Posterior vena cava (tissue), 2 donors: ENCODE measurements at places on chromosomes 6 and 20.

GRCh38 chr20:42484335-42484734 is 705.4 kb downstream of the PTPRT start:
- no peak for DNase-seq

DNA sequence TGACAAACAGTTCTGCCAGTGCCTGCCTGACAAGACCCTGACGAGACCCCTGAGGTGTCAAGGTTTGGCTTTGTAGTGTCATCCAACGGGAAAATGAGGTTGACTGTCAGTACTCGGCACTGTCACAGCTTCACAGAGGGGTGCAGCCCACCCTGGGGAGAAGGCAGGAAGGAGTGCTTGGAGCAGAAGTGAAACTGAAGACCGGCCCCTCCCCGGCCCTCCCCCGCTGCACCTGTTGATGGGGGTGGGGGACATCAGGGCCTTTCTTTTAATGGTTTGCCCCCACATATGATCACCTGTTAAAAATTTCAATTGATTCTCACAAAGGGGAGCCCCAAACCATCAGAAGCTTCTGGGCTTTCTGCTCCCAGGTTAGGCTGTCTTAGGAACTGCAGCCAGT is 6.8 kb downstream of the PMEPA1 start:
- no peak for DNase-seq

- no peak for DNase-seq
Observed at GRCh38 chr20:41334443-41335421, 5.9 kb upstream of the LPIN3 start.

DNA sequence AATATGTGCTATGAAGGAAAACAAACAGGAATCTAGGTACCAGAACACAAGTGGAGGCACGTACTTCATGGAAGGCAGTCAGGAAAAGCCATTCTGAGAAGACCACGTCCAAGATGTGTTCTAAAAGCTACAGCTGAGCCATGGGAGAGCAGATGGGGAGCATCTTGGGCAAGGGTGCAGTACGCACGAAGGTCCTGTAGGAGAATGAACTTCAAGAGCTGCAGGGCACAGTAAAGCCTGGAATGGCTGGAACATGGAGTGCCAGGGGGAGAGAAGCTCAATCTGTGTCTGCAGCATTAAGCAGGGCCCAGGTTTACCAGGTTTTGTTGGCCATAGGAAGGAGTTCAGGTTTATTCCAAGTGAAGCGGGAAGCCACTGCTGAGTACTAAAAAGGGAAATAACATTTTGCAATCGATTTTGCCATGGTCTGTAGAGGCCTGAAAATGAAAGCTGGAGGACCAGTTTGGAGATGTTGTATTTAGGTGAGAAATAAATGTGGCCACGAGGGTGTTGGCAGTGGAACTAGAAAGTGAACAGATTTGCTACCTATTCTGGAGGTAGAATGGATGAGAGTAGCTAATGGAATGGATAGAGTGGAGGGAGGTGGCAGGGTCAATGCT is 29.9 kb downstream of the ADTRP start:
- DNase-seq: no peak

- peak; percentile 46 for DNase-seq
Observed at GRCh38 chr6:37633581-37634237, 64.0 kb downstream of the MDGA1 start.

GRCh38 chr6:147853574-147853973 is 345.1 kb downstream of the SAMD5 start:
- DNase-seq: no peak

DNA sequence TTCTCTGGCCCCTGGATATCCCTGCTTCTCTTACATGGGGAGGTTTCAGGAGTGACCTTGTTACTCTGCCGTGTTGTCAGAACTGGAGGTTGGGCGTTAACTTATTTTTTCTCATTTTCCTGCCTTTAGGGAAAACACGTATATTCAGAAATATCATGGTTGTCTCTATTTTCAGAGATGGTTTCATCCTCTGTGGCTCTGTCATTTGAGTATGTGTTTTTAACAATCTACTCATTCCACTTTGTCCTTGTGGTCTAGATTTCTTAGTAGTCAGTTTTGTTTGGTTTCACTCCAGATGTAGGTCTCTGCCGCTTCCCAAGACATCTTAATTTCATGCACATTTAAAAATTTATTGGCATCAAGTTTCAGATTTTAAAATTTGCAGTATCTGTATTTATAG is 45.9 kb downstream of the KCNS1 start:
- no peak for DNase-seq

GRCh38 chr6:47447722-47448121 is 29.9 kb upstream of the CD2AP start:
- DNase-seq: no peak

GRCh38 chr6:78511009-78511408 is 356.3 kb upstream of the IRAK1BP1 start:
- no peak for DNase-seq

- no peak for DNase-seq
Observed at GRCh38 chr20:17630151-17630805, 51.8 kb downstream of the RRBP1 start.

GRCh38 chr20:41245086-41245707 is 72.3 kb downstream of the ZHX3 start:
- no peak for DNase-seq

GRCh38 chr6:88493717-88494116 is 327.6 kb upstream of the CNR1 start:
- no peak for DNase-seq

DNA sequence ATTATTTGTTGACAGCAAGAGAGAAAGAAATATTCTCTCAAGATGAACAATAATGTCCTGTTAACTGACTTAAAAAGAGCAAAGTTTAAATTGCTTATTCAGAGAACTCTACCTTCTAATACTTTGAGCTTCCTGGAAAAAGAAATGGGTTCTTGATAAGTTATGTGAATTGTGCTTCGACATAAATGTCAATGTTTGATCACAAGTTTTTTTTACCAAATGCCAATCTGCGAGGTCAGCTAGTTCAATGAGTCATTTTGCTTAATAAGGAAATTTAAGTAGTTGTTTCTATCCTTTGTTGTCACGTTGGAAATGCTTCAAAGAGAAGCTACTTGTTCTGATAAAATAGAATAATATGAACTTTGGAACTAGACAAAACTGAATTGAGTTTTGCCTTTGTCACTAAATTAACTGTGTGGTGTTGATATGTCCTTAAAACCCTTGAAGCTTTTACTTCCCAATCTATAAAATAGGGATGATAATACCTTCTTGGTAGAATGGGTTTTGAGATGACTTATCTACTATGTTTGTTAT is 642.1 kb upstream of the FLRT3 start:
- no peak for DNase-seq

DNA sequence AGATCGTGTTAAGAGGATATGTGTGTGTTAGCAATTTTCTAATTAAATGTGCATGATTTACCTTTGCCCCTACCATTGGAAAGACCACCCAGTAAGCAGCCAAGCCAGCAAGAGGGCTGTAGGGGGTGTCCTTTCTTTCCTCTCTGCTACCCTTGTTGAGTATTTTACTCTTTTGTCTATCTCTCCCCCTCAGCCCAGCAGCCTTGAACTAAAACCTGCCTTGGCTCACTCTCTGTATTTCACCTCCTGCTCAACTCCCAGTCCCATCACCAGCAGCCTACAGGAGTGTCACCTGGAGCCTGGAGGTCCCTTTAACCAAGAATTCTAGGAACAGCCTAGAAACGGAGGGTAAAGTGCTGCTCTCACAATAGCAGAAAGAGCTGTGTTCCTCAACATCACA is 81.0 kb downstream of the HIVEP2 start:
- DNase-seq: no peak

GRCh38 chr6:87558446-87558845 is 31.3 kb downstream of the RARS2 start:
- no peak for DNase-seq

GRCh38 chr6:37585523-37585905 is 85.8 kb upstream of the CCDC167 start:
- DNase-seq: no peak

DNA sequence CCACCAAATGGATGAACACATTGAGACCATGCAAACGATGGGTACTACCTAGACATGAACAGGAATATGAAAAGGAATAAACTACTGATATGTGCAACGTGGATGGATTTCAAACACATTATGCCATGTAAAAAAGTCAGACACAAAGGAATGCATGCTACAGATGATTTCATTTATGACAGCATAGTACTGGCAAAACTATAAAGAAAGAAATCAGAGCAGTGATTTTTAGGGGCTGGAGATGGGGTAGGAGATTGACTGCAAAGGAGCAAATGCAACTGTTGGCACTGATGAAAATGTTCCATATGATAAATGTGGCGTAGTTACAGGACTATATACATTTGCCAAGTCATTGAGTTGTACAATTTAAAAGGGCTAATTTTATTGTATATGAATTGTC is 13.4 kb upstream of the COL12A1 start:
- no peak for DNase-seq

- no peak for DNase-seq
Observed at GRCh38 chr6:152002306-152002705, 194.8 kb downstream of the ESR1 start.

GRCh38 chr6:13914351-13914750 is 10.4 kb upstream of the RNF182 start:
- DNase-seq: no peak

DNA sequence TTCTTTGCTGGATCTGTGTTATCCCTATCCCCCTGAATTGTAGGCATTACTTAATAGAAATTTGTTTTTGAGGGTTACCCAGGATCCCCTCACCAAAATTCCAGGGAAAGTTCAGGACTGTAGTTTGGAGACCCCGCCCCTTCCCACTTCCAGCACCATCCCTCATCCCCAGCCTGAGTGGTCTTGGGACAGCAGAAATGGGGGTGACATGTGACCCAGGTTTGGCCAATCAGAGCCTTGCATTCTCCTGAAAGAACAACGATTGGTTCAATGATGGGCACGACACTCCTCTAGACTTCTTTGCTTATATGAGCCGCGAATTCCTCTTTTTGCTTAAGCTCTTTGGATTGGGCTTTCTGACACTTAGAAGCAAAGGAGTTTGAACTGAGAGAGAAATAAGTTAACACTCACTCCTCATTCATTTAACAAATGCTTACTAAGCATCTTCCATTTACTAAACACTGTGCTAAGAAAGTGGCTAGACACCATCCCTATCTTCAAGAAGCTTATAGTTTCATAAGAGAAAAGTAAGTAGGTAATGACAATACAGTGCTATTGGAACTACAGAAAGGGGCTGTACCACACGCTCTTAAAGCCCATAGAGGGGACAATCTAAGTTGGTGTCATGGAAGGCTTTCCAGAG is 24.9 kb upstream of the PAQR8 start:
- DNase-seq: no peak

GRCh38 chr6:7404546-7404945 is 14.9 kb downstream of the RIOK1 start:
- DNase-seq: no peak

DNA sequence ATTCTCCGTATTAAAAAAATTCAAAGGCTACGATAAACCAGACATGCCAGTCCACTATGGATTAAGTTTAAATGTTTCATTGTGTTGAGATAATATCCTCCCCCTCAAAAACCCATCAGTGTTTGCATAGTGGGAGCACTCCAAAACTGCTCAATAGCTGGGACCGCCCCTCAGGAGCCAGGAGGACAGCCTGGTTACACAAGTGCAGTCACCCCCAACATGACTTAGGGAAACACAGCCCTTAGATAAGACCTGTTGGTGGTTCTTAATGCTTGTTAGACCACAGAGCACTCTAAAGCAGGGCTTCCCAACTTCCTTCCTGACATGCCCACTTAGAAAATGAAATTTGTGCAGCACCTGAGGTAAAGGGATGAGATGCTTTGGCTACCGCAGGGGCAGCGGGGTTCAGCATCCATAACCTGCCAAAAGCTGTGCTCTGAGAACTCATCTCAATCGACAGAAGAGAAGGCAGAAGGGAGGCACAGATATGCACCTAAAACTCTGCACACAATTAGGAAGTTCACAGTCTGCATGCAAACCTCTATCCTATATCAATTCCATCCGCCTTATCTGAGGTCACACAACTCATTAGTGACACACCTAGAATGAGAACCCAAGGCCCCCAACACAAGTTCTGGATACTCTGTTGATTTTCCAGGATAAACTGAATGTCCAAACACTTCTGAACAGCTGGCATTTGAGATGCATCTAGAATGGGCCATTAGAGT is 74.3 kb downstream of the RALGAPA2 start:
- DNase-seq: no peak

DNA sequence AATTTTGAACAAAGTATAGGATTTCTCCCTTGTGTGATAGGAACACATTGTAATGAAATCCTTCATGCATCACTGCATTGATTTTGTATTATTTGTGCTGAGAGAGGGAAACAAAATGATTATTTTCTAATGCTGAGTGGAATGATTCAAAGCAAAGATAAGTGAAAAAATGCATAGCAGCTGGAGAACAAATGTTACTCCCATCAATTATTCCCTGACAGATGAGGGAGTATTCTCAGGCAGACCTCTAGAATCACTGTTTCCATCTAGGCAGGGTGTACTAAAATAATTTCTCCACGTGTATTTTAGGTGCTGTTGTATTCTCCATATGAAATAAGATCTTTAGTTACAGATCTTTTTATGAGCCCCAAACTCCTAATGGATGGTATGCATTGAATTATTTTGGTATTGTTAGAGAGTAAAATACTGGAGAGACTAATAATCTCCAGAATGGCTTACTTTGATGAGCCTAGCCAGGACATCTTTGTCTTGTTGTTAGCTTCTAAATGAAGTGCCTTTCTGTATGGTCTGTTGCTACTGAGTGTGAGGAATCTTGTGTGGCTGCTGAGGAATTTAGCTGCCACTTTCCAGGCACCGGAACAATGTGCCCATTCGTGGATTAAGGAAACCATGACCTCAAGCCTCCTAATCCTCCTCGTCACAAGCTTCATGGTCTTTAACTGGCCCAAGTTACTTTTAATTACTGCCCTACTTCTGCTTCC is 39.6 kb downstream of the RNF217 start:
- no peak for DNase-seq

GRCh38 chr20:24190905-24191304 is 202.3 kb upstream of the GGTLC1 start:
- no peak for DNase-seq

DNA sequence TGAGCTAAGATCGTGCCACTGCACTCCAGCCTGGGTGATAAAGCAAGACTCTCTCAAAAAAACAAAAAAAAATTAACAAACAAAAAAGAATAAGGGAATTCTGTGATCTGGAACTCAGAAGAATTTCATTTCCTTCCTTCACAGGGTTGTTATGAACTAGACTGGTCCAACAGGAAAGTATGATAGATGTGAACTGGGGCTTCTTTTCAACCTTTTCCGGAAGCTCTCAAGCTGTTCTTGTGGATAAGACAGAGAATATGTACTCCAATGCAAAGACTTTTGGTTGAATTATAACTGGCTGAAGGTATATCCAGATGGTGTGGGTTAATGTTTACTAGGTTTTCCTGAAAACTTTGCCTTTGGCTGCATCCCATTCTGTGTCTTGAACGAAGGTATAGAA is 5.3 kb downstream of the RNF8 start:
- no peak for DNase-seq
